NCI-H1092 treated with DMSO at 0.1 percent for 48 hours (cell line): ENCODE measurements at places on chromosomes 3 and 15.
A peak's percentile ranks its signal among the peaks of the same experiment; 100 is the strongest.

DNA sequence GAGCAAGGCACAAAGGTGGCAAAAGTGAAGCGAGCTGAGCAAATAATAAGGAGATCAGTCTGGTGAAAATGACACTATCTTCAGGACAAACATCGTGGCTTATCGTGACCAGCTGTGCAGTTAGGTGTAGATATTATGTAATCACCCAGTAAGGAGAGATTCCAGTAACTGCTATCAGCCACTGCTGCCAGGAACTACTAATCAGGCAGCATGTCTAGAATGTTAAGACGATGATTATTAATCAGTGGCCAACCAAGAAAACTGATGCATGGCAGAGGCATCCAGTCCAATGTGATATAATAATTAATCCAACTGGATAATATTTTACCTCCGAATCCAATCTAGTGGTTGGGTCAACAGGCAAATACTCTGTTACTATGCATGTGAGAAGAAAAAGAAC lies 252.7 kb upstream of the ZPLD1 start:
- no peak for DNase-seq

DNA sequence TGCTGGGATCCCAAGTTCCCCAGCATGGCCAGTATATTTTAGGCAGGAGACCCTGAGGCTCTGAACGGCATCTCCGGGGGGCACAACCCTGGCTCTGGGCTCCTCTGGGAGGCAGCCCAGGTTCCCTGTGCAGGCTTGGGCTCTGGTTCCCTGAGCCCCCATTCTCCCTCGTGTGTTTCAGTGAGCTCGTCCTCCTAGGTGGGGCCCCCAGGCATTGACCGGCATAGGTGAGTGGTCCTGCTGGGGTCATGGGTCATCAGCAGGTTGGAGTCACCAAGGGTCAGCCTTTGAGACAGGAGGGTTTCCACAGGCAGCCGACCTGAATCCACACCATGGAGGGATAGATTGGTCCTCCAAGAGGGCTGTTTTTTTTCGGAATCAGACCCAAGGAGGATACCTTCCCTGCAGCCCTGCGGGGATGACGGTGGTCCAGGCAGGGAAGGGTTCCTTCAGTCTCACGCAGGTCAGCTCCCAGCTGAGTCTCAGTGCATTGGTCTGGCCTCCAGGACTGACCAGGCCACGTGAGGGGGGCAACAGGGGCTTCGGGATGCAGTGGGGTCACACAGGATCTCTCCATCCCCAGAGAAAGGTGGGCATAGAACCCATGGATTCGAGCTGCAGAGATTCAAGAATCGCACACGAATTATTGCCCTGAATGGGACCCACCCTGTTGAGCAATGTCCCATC lies 226.0 kb downstream of the SNRPN start:
- no peak for DNase-seq

- no peak for DNase-seq
Measured at GRCh38 chr3:3589715-3590130, 209.5 kb upstream of the LRRN1 start.

DNA sequence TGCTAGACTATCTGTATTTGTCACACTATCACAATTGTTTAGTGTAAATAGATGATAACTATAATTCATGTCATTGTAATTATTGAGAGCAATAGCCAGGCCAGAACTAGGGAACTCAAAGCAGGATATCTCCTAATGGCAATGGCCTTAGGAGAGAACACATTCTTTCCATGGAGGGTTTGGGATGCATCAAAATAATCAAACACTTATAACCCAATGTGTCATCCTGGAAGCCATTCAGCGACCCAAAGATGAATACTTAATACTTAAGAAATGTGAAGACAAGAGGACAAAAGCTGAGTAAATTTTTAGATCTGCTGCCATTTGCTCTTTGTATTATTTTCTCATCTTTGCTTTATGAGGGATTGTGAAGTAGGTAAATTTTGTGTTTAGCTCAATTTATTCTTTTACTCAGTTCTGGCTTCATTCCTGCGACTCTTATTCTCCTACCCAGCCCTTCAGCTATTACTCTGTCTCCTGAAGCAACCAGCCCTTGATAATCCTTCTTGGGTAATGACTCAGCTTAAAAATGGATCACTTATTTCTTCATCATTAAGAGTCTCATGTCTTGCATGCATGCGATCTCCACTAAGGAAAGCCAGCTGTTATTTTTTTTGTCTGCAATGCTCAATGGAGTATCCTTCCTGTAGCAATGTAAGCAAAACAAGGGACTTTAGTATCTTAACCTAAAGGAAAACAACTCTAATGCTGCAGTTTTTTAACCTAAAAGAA lies 2.0 kb downstream of the OR4F15 start:
- no peak for DNase-seq

- DNase-seq = no peak
Measured at GRCh38 chr3:117696851-117697407, 987.4 kb downstream of the TUSC7 start.

DNA sequence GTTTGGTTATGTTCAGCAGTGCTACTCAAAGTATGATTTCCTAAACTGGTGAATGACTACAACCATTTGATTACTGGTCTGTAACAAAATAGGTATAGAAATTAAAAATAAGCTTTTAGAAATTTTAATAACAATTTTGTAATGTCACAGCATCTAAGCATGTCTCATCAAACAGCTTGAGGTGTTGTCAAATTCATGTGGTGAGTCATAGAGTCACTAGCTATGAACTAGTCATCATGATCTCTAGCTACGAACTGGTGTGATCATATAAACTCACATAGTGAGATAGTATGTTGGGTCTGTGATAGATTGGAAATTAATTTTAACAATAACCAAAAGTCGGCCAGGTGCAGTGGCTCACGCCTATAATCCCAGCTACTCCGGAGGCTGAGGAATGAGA lies 213.9 kb upstream of the RBMS3 start:
- DNase-seq = no peak

GRCh38 chr3:62167566-62168262 lies 205.6 kb downstream of the FEZF2 start:
- DNase-seq = no peak

GRCh38 chr15:39511916-39512260 lies 69.0 kb upstream of the THBS1 start:
- no peak for DNase-seq

GRCh38 chr15:67914537-67915460 lies 75.0 kb upstream of the RNU6-1 start:
- DNase-seq = peak; percentile 84

DNA sequence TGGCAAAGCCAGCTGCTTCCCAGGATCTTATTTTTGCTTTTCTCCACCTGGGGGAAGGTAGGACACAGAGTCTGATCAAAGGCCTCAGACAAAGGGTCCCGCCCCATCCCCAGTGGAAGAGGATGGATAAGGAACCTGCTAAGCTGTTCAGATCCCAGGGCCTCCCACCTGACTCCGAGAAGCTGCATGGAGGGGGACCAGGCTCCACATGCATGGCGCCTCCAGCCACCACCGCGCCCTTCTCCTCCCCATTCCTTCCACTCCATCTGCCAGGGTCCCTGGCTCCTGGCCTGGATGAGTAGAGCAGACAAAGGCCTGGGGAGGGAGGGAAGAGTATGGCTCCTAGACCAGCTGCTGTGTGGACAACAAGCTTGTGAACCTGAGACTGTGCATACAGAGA lies 20.0 kb upstream of the CRABP1 start:
- DNase-seq = peak; percentile 36

GRCh38 chr3:146834917-146835316 lies 229.8 kb upstream of the PLSCR5 start:
- DNase-seq = no peak

GRCh38 chr3:15096046-15096445 lies 2.9 kb downstream of the RBSN start:
- no peak for DNase-seq

DNA sequence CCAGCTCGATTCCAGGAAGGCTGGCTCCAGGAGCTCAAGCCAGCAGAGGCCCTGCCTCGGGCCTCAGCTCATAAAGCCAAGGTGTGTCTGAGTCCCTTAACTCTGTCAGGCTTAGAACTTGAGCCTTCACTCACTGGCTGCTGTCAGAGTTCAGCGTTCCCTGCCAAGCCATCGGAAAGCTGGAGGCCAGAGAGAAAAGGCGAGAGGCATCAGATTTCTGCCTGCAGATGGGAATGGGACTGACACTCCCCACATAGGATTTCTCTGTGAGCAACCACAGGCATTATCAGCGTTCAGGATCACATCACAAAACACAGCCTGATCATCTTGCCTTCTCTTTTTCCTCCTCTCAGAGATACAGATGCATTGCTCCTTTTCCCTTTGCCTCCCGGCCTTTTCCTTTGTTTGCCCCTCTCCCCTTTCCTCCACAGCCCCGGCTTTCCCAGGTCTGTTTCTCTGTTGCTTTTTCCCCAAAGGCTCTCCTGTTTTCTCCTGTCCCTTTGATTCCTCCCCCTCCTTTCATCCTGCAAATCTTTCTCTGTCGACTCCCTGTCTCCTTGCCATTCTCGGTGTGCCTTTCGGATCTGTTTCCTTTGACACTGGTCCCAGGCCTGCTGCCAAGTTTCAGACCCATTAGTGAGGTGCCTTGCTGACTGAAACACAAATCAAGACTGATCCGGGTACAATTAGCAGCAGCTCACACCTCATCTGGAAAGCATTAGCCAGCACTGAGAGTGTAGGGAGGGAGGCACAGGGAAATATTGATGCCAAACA lies 44.5 kb upstream of the BOC start:
- peak; percentile 97 for DNase-seq

GRCh38 chr15:39961051-39961450 lies 27.1 kb downstream of the EIF2AK4 start:
- DNase-seq = no peak

GRCh38 chr3:157240408-157240807 lies 80.5 kb upstream of the CCNL1 start:
- DNase-seq = no peak

- DNase-seq = no peak
Measured at GRCh38 chr15:45550436-45550835, 27.9 kb upstream of the SLC30A4 start.

DNA sequence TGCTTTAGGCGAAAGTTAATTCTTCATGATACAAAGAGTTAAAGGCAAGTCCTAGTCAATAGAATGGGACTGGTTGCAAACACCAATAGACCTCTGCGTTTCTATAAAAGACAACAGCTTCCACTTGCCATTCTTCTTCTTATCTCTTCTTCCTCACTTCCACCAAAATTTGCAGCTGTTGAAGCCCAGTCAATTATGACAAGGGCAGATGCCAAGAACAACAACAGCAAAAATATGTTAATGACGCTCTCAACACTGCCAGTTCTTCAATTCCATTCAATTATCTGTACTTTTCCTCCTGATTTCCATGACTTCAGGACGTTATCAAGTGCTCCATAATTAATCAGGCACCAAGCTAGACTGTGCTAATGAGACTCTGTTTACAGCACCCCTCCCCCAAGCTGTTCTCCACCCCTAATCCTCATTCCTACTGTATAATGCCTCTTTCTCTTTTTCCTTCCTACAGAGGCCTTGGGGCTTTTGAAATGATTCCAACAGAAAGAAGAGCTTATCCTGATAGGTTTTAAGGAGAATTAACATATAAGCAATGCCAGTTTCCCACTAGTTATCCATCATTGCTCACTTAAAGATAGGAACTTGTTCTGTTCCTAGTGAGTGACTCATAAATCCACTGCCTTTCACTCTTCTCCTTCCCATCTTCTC lies 1160.5 kb downstream of the IGSF11 start:
- peak; percentile 58 for DNase-seq

DNA sequence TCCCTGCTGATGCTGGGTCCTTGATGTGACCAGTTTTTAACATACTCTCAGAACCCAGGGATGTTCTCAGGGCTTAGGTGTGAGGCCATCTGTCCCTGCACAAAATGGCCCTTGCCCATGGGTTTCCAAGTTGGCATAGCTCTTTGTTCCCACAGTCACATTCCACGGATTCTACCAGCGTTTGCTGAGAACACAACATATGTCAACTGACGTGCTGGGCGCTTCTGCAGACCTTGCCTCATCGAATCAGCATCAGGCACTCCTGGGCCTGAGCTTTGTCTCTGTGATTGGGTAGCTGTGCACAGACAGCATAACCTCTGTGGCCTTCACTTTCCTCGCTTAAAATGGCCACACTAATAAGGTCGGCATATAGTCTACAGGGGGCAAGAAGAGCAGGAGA lies 69.0 kb downstream of the MGLL start:
- DNase-seq = no peak

DNA sequence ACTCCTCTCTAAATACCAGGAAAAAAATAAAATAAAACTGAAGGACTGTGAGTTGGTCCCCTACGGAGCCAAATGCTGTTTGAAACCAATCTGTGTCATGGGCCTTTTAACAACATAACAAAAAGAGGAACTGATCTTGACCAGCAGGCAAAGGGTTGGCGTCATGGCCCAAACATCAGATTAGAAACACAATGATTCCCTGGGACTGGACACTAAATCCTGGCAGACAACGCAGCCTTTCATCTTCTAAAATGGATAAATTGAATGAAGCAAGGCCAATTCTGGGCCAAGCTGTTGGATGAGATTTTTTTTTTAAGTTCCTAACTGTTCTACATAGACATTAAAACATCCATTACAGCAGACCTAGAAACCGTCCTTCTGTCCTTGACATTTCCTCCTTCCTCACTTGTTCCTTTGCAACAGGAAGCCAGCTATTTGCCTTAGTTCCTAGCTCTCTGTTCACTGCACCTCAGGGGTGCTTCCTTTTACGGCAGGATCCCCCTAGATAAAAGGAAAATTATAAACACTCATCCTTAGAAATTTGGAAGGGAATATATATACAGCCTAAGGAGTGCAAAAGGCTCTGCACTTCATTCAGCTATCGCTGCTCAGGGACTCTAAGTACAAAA lies 21.6 kb upstream of the TAFA4 start:
- no peak for DNase-seq

GRCh38 chr3:69791919-69792399 lies 52.7 kb downstream of the MITF start:
- no peak for DNase-seq

DNA sequence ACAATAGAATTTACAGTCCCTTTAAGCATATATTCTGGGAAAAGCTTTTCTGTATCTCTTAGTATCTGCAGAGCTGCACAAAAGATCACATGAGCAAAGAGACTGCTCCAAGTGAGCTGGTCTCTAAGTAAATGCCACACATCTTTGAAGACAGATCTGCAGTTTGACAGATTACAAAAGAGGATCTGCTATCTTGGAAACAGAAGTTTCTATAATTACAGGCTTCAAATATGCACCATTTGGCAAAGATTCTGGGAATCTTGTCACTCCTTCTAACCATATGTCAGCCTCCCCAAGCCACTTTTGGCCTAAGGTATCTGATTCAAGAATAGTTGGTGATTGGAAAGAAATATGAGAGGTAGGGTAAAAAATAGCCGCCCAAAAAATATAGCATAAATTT lies 9.6 kb upstream of the CFAP44 start:
- DNase-seq = no peak

GRCh38 chr3:143895805-143896204 lies 47.5 kb upstream of the SLC9A9 start:
- no peak for DNase-seq

DNA sequence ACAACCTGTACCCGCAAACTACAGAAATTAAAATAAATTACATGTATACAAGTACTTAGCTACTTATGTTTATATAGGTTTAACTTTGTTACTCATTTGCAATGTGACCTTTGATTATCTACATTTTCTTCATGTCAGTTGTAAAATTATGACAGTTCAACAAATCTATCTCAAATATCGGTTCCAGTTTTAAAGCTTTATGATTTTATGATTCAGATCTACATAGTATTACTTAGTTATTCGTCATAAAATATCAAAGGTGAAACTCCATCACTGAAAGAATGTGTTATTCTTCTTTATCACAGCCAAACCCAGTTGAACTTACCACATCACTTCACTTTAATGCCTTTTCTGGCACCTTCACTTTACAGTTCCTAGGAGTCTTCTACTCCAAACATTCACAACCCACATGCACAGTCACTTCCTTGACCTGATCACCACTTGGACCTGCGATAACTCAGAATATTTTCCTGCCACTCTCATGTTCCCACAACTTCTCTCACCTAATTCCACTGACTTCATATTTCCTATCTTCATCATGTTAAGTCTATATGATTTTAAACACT lies 47.2 kb downstream of the SLITRK3 start:
- DNase-seq = no peak
